ENCODE measurements at places on chromosomes 2 and 18.

DNA sequence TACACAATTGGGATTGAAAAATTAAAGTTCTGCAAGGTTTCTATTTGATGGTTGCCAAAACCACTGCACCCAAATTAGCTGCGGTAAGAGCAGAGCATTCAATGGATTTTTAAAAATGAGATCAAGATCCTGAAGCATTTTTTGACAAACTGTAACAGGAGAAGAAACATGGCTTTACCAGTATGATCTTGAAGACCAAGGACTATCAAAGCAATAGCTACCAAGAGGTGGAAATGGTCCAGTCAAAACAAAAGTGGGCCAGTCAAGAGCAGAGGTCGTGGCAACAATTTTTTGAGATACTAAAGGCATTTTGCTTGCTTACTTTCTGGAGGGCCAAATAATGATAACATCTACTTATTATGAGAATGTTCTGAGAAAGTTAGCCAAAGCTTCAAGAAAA is 186.8 kb downstream of the RDH14 start:
- no peak for DNase-seq

DNA sequence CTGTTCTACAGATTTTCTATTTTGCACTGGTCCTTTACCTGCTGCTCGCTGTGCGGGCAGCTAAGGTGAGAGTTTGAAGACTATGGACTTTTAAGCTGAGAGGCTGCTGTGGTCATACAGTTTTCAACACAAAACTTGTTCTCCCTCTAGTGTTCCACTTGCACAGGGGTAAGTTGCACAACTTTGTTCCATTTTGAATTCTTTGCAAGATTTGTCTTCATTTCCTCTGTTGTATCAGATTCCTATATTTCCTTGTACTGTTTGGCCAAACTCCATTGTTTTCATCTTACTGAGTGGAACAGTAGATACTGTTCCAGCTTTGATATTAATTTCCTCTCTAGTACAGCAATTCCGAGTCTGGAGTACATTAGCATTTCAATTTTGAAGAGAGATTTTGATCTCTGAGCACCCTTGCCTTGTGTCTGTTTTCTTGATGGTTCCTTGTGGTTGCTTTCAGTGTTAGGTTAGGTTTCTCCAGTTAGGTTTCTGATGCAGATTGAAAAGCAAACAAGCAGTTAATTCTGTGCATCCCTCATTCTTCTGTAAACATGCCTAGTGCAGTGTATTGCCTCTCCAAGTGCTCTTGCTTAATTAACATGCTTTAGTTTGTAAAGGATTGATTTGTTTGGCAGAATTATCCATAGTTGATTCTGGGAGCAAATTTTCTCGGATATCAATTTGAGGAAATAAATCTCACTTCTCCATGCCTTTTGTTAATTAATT is 188.8 kb downstream of the PTPRM start:
- no peak for DNase-seq

- no peak for DNase-seq
Observed at GRCh38 chr2:216557820-216558219, 59.2 kb downstream of the RPL37A start.

- DNase-seq, result no peak
Observed at GRCh38 chr2:174560737-174561136, 36.9 kb downstream of the WIPF1 start.

DNA sequence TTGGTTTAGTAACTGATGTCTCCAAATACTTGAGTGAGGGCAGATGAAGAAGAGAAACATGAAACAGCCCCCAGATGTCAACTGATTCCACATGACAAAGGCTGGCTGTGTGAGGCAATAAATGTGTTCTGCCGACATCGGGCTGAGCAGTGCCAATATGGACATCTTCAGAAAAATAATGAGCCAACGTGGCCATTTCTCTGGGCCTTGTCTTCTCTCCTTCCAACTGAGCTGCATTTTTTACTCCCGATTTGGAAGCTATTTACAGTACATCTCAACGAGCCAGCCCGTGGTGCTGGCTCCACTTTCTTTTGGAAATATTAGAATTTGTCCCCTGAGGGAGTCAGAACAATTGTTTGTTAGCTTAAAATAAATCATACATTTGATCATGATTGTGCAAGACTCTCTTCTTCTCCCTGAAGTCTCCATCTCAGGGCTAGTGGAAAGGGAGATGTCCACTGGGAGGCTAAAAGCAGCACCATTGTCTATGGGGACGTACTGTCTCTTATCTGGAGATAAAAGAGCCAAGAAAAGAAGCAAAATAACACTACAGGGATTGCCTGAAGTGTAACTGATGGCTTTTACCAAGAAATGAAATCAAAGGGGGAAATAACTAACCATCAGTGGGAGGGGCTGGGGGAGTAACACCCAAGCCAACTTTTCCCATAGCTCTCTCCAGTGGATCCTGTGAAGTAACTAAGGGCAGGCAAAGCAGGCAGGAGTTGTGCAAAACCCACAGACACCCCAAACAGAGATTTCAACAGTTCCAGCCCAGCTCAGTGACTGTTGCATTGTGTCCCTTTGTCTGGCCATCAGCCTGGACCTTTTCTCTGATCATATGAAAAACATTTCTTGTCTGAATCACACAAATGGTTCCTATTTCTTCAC is 114.8 kb downstream of the RDH14 start:
- DNase-seq, result no peak

DNA sequence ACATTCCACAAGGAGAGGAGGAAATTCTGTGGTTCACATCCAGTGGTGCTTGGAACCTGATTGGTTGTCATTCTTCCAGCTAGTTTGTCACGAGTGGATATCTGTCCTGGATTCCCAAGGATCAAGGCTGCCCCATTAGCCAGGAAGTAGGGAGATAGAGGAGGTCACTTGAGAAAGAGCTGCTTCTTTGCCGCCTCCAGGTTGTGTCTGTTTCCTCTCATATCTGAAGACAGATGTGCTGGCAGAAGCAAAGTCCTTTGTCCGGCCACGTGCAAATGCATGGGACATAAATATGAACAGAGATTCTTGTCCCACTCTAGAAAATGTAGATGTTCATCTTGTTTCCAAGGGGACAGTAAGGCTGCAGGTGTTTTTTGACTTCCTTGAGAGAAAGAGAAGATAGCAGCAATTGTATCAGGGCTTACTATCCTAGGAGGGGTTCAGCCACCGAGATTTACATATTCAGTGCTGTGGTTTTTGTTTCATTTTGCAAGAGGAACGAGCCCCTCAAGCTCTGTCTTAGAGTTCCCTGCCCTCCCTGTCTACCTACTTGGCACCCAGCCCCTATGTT is 174.4 kb downstream of the RPIA start:
- no peak for DNase-seq

- DNase-seq, result no peak
Observed at GRCh38 chr18:55858661-55859515, 270.9 kb upstream of the TCF4 start.

- DNase-seq, result no peak
Observed at GRCh38 chr2:167749016-167749415, 498.4 kb downstream of the STK39 start.

DNA sequence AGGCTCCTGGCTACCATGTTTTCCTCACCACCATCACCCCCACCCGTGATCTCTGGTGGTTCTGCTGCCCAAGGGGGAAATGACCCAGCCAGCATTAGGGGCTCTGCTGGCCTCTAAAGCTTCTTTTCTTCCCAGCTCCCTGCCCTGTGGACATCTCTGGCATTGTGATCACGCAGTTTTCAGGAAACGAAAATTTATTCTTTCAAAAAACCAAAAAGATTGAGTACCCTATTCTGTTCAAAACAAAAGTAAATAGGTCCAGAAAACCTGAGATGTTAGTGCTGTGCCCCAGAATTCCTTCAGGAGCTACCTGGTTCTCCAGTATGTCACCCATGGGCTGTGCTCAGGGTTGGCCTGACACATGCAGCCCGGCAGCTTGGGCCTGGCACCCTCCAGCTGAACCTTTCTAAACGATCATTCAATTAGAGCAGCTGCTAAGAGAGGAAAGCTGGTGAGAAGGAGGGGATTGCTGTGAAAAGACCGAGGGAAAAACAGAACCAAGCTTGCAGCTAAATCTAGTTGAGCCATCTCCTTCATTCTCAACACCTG is 157.5 kb downstream of the MGAT5 start:
- DNase-seq, result no peak

- no peak for DNase-seq
Observed at GRCh38 chr2:63093502-63093901, 42.9 kb downstream of the OTX1 start.

- DNase-seq, result no peak
Observed at GRCh38 chr2:72926811-72927465, 9.6 kb downstream of the EMX1 start.

- DNase-seq, result no peak
Observed at GRCh38 chr2:220188031-220188430, 560.6 kb downstream of the SLC4A3 start.

GRCh38 chr18:47250391-47251046 is 941 bp downstream of the SKOR2 start:
- DNase-seq, result no peak

DNA sequence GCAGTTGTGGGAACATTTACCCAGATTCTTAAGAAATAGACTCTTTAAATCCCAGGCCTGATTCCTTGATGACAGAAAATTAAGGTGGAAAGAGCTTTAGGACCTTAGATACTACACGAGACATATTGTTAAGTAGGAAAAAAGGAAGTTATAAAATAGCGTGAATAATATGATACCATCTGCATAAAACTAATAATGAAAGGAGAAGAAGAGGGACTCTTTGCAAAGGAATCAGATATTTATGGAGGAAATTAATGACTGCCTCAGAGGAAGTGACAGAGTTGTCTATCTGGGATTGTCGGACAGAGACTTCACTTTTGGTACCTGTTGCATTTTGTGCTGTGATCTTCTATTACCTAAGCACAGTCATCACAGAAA is 20.8 kb downstream of the APCDD1 start:
- DNase-seq, result no peak

GRCh38 chr2:6920743-6921064 is 3.5 kb downstream of the RNF144A start:
- DNase-seq, result no peak

- DNase-seq, result no peak
Observed at GRCh38 chr2:191659198-191659597, 18.7 kb upstream of the NABP1 start.

All from DMS153 (cell line).